ENCODE measurements at places on chromosomes 5 and 9.

DNA sequence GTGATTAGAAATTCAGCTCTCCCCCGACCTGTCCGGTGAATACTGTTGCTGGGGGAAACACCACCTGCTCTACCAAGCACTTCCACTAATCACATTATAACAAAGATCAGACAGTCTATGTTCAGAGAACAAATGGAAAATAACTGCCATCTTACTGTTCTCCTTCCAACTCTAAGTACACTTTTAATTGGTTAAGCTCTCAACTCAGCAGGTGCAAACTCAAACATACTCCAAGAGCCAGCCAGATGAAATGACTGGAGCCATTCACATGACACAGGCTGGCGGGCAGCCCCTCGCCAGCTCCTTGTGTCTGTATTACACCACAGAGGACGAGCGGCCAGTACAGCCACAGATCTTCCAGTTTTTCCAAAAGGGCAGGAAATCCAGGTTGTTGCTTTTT, 16.1 kb downstream of the LIFR start:
- DNase-seq, result no peak

DNA sequence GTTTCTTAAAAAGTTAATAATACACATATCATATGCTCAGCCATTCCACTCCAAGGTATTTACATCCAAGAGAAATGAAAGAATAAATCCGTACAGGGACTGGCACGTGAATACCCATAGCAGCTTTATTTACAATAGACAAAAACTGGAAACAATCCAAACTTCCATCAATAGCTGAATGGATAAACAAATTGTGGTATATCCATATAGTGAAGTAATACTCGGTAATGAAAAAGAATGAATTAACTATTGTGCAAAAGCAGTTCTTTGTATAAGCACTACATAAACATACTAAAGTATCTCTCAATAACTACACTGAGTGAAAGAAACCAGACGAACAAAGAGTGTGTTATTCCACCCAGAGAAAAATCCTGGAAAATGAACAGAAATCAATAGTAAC, 17.6 kb downstream of the COL23A1 start:
- no peak for DNase-seq

DNA sequence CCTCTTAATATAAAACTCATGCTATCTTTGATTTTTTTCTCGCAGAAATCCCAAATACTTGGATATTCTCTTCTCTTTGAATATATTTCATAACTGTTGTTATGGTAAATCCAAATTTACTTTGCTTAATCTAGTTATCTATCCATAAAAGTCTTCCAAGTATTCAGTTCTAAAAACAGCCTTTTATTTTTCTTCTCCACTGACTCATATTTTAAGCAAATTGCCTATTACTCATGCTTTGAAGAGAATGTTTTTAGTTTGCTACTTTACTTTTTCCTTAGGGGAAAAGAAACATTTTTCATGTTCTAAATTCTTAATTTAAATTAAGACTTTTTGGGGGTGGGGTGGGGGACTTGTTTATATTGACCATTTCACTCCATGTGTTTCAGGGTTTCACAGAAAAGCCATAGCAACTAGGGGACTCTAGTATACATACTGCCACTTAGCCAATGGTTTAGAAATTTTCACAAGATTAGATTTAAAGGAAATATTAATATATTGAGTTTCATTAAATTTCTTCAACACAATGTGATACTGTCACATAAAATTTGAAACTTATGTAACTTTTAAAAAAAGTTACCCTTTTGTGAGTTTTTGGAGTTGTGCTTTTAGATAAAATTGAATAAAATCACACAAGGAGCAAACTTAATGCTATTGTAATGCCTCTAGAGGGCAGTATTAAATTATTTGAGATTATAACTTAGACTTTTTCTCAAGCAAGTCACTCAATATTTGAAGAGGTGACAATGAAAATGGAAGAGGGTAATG, 545.8 kb upstream of the ARRDC3 start:
- DNase-seq, result no peak

DNA sequence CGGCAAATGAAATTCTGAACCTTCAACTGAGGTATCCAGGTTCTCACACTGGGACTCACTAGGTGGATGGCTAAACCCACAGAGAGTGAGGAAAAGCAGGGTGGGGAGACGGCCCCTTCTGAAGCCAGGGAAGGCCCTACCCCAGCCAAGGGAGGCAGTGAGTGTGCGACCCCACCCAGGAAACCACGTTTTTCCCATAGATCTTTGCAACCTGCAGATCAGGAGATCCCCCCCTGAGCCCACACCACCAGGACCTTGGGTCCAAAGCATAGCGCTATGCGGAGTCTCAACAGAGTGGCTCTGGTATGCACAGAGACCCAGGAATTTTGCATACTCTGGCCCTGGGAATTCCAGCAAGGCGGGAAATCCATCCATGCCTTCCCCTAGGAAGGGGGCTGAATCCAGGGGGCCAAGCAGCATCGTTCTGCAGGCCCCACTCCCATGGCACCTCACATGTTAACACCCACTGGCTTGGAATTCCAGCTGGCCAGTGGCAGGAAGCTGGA, 19.9 kb downstream of the DTWD2 start:
- DNase-seq, result no peak

All from activated CD8-positive, alpha-beta memory T cell treated with anti-CD3 and anti-CD28 coated beads, Interleukin-2, amount 10 ng/mL, durations not matched to agents 7 days and 5 days (primary cell).